ENCODE measurements at places on chromosomes 12 and 14. TPM values are rescaled to one million over a fixed set of nuclear protein-coding genes. Genes with fewer than 3 reads are reported as not detected.

Gene SERPINA1
- 24.5 TPM for total RNA-seq

DNA sequence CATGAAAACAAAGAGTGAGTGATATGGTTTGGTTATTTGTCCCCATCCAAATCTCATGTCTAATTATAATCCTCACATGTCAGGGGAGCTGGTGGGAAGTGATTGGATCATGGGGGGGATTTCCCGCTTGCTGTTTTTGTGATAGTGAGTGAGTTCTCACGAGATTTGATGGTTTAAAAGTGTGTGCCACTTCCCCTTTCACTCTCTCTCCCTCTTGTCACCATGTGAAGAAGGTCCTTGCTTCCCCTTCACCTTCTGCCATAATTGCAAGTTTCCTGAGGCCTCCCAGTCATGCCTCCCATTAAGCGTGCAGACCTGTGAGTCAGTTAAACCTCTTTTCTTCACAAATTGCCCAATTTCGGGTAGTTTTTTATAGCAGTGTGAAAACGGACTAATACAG, 2.1 kb upstream of the ATXN7L3B start:
- peaks cover 27% of the 10 kb centered on the region for H3K4me1 ChIP-seq
- H3K36me3 ChIP-seq = peaks cover 28% of the 10 kb centered on the region
- DNase-seq = peak; percentile 28
- H3K27me3 ChIP-seq = no peaks in the 10 kb centered on the region

GRCh38 chr14:55418411-55418810, 6.8 kb upstream of the ATG14 start:
- H3K36me3 ChIP-seq = no peaks in the 10 kb centered on the region
- H3K4me1 ChIP-seq = no peaks in the 10 kb centered on the region
- no peak overlapping the region for H3K27ac ChIP-seq
- H3K27me3 ChIP-seq = no peaks in the 10 kb centered on the region
- no peak for DNase-seq

GRCh38 chr12:26134540-26134939, 9.7 kb upstream of the BHLHE41 start:
- no peaks in the 10 kb centered on the region for H3K36me3 ChIP-seq
- H3K27ac ChIP-seq = no peak overlapping the region
- DNase-seq = no peak
- H3K4me1 ChIP-seq = no peaks in the 10 kb centered on the region

GRCh38 chr14:54697001-54697400, 130.1 kb downstream of the SAMD4A start:
- peaks cover 6% of the 10 kb centered on the region for H3K4me1 ChIP-seq
- no peak overlapping the region for H3K4me3 ChIP-seq

GRCh38 chr12:75834591-75834990, 197.0 kb downstream of the PHLDA1 start:
- H3K27me3 ChIP-seq = peaks cover 3% of the 10 kb centered on the region
- DNase-seq = no peak
- H3K36me3 ChIP-seq = no peaks in the 10 kb centered on the region
- peaks cover 6% of the 10 kb centered on the region for H3K4me1 ChIP-seq
- H3K27ac ChIP-seq = no peak overlapping the region

GRCh38 chr12:40312982-40313576, 88.3 kb downstream of the LRRK2 start:
- no peak overlapping the region for H3K27ac ChIP-seq
- no peaks in the 10 kb centered on the region for H3K27me3 ChIP-seq
- H3K4me1 ChIP-seq = no peaks in the 10 kb centered on the region
- no peak overlapping the region for H3K4me3 ChIP-seq
- H3K36me3 ChIP-seq = no peaks in the 10 kb centered on the region
- DNase-seq = no peak

- no peak overlapping the region for H3K4me3 ChIP-seq
- no peaks in the 10 kb centered on the region for H3K4me1 ChIP-seq
- H3K27me3 ChIP-seq = no peaks in the 10 kb centered on the region
- no peak for DNase-seq
- H3K27ac ChIP-seq = no peak overlapping the region
- H3K36me3 ChIP-seq = no peaks in the 10 kb centered on the region
These were observed 1865.6 kb upstream of the FLRT2 start for GRCh38 chr14:83664389-83664788.

DNA sequence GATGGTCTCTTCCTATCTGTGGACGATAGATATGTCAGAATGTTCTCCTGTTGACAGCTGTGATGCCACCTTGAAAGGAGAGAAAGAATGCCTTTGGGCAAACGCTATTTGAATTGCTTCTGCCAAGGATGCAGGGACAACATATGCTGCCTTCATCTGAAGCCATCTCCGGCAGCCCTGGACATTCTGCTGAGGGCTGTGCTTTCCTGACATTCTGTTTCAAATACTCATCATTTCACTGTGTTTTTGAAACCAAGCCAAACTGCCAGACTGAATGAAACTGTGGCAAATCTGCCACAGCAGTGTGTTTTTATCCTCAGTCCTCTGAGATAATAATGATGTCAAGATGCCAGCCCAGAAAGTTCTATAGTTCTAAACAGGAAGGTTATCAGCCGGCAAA, 85.8 kb upstream of the BCAT1 start:
- H3K4me1 ChIP-seq = no peaks in the 10 kb centered on the region
- H3K27ac ChIP-seq = no peak overlapping the region
- H3K4me3 ChIP-seq = no peak overlapping the region

All from activated CD4-positive, alpha-beta memory T cell treated with anti-CD3 and anti-CD28 coated beads for 36 hours (primary cell).